HFFc6 (cell line): ENCODE measurements at places on chromosomes 6 and 20. TPM values are rescaled to one million over a fixed set of nuclear protein-coding genes. Genes with fewer than 3 reads are reported as not detected.

The SLC13A3 gene
- total RNA-seq, result 2.3 to 2.8 TPM (median 2.7 TPM) in 3 replicates

The CARMIL1 gene
- total RNA-seq, result 12.2 to 15.6 TPM (median 14.2 TPM) in 3 replicates

The ARMC12 gene
- 0.20 to 0.33 TPM in 2 of 3 replicates, not detected in the other for total RNA-seq

The BFSP1 gene
- total RNA-seq, result 1.6 to 3.3 TPM (median 2.0 TPM) in 3 replicates

The NUS1 gene
- total RNA-seq, result 42.5 to 53.6 TPM (median 47.4 TPM) in 3 replicates

The NMBR gene
- 0.39 TPM in 1 of 3 replicates, not detected in the others for total RNA-seq
